ENCODE measurements at places on chromosomes 4 and X.

- DNase-seq: no peak
These were observed 30.2 kb downstream of the TRO start for GRCh38 chrX:54950730-54951375.

DNA sequence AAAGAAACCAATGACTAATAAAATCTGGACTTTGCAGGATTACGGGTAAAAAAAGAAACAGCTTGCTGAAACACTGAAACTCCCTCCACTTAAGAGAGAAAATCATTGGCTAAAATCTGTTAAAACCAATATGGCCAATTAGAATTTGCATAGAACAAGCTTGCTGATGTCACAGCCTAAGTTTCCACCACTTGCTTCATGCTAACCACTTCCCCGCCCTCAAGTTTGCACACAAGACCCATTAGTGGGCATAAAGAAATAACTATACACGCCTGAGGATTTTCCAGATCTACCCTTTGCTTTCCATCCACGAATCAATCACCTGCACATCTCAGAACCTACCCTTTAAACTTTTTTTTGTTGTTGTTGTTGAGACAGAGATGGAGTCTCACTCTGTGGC lies 42.7 kb upstream of the PHEX start:
- no peak for DNase-seq

DNA sequence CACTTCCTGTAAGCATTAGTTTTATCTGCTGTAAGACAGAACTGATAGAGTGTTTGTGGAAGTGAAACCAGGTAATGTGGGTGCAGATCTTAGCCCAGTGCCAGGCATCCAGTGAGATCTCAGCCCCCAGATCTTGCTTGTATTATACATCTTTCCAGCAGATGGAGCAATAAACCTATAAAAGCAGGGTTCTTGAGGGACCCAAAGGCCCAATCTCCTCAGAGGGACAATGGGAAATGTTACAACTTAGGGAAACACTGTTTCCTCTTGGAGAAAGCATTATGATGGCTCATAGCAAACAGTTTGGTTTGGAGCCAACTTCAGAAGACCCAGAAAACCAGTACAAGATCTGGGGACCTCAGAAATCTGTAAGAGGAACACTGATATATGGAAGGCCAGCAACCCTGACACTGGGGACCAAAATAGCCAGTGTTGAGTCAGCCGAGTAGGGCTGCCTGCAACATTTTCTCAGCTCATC lies 206.3 kb downstream of the SLC7A11 start:
- DNase-seq: peak; percentile 16

- no peak for DNase-seq
These were observed 4.6 kb downstream of the CCKAR start for GRCh38 chr4:26485684-26486083.

- DNase-seq: no peak
These were observed 41.0 kb upstream of the PDLIM5 start for GRCh38 chr4:94410678-94411206.

- no peak for DNase-seq
These were observed 516.5 kb upstream of the CNKSR2 start for GRCh38 chrX:20857746-20858145.

GRCh38 chrX:106331606-106332005 lies 163.5 kb downstream of the PWWP3B start:
- DNase-seq: no peak

- DNase-seq: no peak
These were observed 2.0 kb upstream of the TEC start for GRCh38 chr4:48271626-48272025.

GRCh38 chr4:77025643-77026321 lies 50.0 kb downstream of the CCNI start:
- DNase-seq: no peak

DNA sequence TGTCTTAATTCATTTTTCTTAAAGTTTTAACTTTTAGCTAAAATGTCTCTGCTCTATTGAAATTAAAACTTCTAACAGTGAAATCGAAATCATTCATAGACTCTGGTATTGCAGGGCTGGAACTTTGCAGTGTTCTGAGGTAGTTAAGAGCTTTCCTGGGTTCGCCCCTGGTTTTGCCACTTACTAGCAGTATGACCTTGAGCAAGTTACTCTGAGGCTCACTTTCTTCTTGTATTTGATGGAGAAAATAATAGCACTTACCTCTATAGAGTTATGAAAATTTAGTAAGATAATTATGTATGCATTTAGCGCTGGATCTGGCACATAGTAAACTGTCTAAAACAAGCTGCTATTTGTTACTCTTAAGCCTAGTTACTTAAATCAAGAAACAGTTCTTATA lies 1.7 kb downstream of the SLAIN2 start:
- no peak for DNase-seq

DNA sequence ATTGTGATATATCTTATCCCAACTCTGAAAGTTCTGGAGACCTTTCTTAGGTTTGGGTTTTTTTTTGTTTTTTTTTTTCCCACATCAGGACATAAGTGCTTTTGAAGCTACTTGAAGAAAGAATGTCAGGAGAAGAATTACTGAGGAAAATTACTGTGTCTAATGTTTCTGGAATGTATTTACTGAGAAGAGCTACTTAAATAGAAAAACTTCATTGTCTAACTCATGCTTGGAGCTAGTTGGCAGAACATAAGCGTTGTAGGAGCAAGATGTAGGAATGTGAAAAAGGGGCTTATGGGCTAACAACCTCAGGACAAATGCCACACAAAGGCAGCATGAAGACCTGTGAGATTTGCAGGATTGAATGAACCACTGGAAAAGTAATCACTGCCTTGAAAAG lies 166.6 kb upstream of the GLRA2 start:
- no peak for DNase-seq

Data from hematopoietic multipotent progenitor cell (in vitro differentiated cells).